Islet precursor cell (in vitro differentiated cells): ENCODE measurements at places on chromosomes 3 and 15.

GRCh38 chr3:5423076-5423475 lies 235.6 kb downstream of the EDEM1 start:
- DNase-seq: no peak

DNA sequence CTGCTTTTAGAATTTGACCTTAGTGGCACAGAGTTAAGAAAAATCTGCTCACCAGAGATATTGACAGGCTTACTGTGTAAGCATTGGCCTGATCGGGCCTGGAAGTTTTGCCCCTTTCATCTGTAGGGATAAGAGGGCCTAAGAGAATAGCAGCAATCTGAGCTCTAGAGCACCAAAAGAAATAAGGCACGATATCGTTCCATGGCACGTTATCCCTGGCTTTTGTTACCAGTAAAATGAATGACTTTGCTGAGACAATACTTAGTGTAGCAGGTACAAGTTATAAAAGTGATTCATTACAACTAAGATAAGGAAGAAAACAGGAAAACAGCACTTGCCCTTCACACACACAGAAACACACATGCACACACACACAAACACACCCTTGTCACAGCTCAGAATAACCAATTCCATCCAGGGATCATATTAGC lies 5.0 kb downstream of the THBS1 start:
- DNase-seq: no peak

DNA sequence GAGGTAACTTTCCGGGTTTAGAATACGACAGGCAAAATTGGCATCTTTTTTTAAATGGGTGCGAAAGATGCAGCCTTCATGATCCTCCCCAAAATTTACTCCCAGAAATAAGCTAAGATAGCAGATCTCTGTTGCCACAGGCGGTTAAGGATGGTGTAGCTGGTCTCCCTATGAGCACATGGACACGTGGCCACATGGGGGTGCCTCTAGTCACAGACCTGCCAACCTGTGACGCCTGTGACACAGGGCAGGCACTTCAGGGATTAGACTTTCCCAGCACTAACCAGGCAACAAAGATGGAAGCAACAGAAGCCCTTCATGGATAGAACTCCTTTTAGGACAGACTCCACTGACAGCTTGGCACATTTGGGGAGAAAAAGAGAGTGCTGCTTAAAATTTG lies 320.3 kb downstream of the THSD4 start:
- DNase-seq: no peak

GRCh38 chr15:40316931-40317330 lies 6.6 kb upstream of the INAFM2 start:
- DNase-seq: no peak

- DNase-seq: peak; percentile 46
These were observed 1.6 kb downstream of the KY start for GRCh38 chr3:134649106-134649705.

DNA sequence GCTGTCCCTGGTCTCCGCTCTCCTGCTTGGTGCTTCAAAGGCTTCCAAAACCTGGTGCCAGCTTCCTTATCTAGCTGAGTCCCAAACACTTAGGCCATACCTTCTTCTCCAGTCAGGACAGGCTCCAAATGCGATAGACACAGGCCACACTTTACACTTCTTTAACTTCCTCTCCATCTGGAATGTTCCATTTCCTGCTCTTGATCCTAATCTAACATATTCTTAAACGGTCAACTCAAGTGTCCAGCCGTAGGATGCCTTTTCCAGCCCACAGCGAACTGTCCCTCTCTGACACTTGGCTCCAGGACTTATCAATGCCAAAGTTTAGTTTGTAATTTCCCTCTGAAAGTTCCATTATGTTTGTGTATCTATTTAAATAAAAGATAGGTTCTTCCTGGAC lies 19.2 kb upstream of the PLA2G4F start:
- DNase-seq: no peak

DNA sequence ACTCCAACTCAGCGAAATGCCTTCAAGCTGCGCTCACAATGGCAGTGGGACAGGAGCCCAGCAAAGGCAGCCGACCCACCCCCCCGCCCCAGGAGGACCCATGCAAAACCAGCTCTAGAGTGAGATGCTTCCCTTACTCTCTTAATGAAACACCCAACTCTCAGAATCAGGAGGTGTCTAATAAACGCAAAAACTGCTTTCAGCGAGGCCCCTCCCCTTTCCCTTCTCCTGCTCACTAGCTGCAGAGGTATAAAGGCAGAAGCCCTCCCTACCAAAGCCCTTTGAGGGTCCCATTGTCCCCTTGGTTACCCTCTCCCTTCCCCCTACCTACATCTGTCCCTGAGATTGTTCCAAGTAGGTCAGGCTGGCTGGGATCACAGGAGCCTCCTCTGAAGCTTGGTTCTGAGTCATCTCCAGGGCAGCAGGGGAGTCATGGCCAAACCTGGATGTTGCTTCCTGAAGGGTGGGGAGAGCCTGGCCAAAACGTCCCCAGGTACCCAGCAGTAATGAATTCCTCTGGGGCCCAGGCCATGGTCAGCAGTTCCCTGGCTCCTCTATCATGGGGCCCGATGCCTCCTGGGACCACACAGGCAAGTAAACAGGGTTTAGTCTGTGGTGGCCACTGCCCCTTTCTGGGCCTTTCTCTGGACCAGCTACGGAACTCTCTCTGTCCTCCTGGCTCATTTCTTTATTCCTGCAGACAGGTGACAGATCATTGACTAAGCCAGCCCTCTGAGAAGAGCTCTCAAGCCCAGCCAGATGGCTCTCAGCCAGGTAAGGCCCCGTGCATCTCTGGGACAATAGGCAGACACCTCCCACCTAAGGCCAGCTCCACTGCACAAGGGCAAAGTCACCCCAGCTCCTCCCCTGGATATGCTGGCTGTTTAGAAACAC lies 8.6 kb downstream of the KLHL25 start:
- DNase-seq: peak; percentile 83
